IPS DF 6.9 (cell line): ENCODE measurements at places on chromosomes 7 and 10.

DNA sequence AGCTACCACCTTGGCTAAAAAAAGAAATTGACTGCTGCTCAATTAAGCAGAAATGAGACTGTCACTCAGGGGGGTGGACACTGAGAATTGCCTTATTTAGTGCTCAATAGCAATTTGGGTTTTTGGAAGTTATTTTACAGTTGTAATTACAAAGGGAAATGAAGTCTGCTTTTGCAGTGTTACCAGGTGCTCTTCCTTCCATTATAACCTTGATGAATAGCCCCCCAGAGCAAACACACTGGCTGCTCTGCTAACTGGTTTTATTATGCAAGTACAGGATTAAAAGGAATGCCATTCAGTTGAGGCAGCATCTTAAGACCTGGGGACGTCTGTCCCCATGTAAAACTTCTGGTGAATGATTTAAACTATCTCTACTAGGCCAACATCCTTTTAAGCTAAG, 191.0 kb downstream of the EVX1 start:
- DNase-seq = no peak

DNA sequence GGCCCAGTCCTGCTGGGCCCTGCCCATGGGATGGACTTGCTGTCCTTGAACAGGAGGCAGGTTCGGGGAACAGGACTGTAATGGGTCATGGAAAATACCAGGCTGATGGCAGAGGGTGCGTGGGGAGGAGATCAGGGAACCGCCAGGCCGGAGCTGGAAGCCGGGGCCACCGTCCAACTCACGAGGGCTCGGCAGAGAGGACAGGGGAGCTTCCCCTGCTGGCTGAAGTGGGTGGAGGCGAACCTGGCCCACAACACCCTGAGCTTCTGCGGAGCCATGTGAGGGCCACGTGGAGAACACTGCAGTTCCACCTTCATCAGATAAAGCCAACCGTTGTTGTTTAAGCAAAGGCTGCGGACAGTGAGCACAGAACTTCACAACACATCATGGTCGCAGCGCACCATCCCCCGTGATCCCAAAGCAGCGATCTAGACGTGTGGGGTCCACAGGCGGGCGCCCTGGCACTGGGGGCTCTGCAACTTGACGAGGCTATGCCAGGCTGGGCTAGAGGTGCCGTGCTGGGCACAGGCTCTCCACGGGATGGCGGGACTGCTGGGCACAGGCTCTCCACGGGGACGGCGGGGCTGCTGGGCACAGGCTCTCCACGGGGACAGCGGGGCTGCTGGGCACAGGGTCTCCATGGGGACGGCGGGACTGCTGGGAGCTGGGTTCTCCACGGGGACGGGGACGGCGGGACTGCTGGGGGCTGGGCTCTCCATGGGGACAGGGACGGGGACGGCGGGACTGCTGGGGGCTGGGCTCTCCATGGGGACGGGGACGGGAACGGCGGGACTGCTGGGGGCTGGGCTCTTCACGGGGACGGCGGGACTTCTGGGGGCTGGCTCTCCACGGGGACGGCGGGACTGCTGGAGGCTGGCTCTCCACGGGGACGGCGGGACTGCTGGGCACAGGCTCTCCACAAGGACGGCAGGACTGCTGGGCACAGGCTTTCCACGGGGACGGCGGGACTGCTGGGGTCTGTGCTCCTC, 473.4 kb downstream of the DNAJB6 start:
- DNase-seq = no peak

DNA sequence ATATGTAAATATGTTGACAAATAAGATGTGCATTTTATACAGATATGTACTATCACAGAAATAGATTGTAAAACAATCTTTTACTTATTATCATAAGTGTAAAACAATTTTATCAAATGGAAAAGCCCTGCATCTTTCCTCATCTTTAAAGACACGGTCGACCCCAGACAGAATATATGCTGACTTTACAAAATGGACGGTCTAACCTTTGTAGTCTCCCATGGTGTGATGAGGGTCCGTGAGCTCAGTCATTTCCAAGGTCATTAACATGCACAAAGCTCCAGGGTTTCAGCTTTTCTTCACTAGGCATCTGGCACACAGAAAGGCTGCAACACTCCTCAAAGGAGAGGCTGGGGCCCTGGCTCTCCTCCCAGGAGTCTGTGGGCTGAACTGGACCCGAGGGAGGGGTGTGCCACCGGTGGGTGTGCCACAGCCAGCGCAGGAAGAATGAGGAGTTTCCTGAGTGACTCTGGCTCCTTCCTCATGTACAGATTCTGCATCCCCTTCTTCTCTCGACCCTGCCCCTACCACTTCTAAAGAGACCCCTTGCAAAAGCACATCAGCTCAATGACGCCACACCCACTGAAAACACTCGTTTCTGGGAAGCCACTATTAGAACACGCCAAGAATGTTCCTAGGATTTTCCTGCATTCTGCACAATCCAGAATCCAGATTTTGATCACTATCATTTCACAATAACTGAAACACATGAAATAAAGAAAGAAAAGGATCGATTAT, 26.2 kb upstream of the ABLIM1 start:
- no peak for DNase-seq

DNA sequence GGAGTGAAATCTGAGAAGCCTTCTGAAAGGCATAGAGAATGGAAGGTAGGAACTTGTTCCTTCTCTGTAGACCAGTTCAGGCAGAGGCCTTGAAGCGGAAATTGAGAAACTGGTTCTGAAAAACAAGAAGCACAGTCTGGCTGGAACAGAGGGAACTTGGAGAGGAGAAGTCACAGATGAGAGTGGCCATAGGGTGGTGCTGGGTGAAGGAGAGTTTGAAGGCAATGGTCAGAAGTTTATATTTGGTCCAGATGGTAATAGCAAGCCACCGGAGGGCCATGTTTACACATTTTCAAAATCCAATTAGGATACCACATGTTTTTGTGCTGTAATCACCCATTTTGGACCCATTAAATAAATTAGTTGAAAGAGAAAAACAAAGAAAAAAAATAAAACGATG, 692.5 kb downstream of the INHBA start:
- DNase-seq = no peak

GRCh38 chr7:122310119-122311021, 5.8 kb upstream of the FEZF1 start:
- no peak for DNase-seq

GRCh38 chr10:3538656-3539531, 246.1 kb downstream of the KLF6 start:
- DNase-seq = no peak

DNA sequence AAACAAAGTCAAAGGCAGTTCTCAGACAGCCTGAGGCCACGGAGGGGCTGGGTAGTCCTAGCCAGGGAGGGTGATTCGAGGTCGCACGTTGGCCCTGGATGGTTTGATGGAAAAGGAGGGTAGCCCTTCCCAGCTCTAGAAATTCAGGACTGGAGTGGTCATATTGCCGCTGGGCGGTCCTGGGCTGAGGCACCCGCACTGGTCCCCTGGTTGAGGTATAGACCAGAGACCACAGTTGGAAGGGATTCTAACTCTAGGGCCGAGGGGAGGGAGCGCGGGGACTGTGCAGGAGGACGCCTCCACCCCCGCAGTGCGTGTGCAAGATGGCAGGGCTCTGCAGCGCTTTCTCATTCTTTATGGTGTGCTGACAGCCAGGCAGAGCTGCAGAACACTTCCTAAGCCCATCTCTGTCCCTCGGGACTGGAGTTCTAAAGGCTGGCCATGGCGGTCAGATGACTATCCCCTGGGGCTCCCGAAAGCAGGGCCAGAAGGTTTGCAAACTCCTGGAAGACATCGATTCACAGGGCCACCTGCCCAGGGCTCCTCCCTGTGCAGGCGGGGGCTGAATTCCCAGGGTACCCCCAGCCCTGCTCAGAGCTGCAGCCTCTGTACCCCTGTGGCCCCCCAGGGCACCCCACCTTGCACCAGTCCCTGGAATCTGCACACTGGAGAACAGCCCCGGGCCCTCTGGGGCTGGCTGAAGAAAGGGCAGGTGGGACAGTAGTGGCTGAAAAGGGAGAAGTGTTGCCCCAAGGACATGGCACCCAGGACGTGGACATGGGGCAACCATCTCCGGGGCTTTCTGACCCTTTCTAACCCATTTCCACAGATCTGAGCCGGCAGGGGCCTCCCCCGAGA, 51.0 kb upstream of the ELN start:
- no peak for DNase-seq

- no peak for DNase-seq
Measured at GRCh38 chr7:42469341-42469740, 232.3 kb upstream of the GLI3 start.

- DNase-seq = no peak
Measured at GRCh38 chr7:12949060-12949931, 261.9 kb downstream of the ARL4A start.

DNA sequence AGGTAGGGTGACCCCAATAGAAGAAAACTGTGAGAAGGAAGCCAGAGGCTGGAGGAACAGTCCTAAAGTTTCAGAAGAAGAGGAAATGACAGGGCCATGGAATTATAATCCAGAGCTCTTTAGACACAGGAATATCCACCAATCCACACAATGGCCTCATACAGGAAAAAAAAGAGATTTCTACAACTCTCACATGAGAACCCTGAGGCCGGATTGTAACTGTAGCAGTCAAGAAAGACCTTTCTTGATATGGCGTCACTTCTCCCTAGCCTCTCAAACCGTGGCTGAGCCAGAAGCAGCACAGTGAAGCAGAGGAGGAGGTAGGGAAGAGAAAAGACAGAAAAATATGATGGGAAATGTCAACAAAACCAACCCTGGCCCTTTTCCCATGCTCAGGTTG, 76.9 kb downstream of the RAPGEF5 start:
- DNase-seq = no peak

DNA sequence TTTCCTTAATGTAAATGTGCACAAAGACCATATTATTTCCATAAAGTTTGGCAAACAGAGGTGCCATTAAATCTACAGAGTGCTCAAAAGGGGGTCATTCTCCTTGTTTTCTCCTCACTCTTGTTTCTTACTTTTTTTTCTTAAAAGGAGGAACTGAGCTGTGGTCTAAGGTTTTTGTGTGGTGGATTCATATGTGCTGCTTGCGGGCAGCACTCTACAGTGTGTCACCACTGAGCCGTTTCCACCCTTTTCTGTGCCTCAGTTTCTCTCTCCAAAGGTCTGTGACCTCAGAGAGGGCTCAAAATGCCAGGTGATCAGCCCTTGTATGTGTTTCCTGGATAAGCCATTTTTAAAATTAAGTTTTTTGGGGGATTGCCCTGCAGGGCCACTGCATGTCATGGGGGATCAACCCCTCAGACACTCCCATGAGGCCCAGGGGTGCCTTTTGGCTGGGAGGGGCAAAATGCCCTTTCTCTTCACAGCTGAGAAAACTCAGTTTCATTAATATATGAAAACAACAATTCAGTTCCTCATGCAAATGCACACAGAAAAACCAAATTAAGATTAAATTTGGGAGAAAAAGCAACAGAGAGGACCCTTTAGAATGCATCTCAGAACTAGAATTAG, 56.9 kb upstream of the VOPP1 start:
- no peak for DNase-seq

- no peak for DNase-seq
Measured at GRCh38 chr7:105853931-105854419, 22.4 kb downstream of the ATXN7L1 start.

- no peak for DNase-seq
Measured at GRCh38 chr10:111128331-111129180, 51.7 kb downstream of the ADRA2A start.

DNA sequence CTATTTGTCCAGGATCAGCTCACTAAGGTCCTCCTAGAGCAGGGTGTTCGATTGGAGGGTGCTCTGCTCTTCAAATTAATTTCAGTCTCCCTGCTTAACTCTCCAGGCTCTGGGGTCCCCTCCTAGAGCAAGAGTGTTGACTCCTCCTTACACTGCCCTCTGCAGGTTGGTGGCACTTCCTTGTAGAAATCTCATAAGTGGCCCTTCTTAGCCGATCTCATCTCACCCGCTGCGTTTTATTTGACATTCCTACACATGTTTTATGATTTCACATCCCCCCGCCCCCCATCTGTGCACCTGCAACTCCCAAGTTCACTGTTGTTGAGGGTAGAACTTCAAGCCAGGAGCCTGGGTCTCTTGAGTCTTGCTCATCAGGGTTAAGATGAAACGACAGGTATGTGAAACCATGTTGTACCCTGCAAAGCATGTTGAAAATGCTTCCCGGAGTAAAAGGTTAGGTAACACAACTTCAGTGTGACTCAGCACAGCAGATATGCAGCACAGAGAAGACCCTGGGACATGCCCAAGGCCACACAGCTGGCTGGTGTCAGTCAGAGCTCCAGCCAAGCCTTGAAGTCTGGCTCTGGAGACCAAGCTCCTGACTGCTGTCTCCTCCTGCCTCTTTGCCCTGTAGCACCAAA, 171.2 kb downstream of the PRKAG2 start:
- DNase-seq = peak; percentile 39

DNA sequence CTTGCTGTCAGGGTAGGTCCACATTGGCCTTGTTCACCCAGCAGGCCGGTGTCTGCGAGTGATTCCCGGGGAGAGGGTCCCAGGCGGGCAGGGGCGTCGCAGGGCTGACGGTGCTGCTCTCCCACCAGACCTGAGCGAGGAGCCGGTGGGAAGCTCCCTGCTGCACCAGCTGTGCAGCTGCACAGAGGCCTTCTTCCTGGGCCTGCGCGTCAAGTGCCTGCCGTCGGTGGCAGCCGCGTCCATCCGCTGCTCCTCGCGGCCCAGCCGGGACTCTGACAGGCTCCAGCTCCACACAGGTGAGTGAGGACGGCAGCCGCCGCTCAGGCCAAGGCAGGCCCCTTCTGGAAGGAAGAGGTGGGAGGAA, 14.6 kb downstream of the AMZ1 start:
- no peak for DNase-seq

GRCh38 chr10:49094646-49095045, 20.7 kb downstream of the VSTM4 start:
- no peak for DNase-seq

GRCh38 chr7:98281757-98282606, 496 bp downstream of the BRI3 start:
- DNase-seq = no peak

GRCh38 chr10:119253433-119254174, 46.2 kb downstream of the GRK5 start:
- DNase-seq = no peak

DNA sequence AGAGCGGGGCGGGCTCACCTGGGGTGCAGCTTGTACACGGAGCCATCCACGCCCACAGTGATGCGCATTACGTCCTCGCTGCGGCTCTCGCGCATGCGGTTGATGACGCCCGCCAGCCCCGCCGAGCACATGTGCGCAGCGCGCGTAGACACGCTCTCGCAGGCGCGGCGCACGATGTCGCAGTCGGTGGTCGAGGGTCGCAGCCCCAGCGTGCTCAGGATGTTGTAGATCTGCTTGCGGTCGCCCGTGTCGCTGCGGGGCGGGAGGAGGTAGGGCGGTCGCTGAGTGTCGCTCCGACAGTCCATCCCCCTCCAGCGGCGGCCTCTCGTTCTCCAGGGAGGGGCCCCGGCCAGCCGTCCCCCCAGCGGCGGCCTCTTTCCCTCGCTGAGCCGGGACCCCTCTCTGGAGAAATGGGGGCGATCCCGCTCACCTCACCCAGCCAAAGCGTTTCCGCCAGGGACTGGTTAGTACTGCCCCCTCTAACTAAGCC, 4.4 kb upstream of the MYL7 start:
- no peak for DNase-seq
